ENCODE measurements at places on chromosomes 1 and 21.
A peak's percentile ranks its signal among the peaks of the same experiment; 100 is the strongest.

- no peak for DNase-seq
These were observed 53.7 kb upstream of the HMCN1 start for GRCh38 chr1:185680453-185680852.

GRCh38 chr1:208842451-208842850 is 598.3 kb upstream of the PLXNA2 start:
- no peak for DNase-seq

- no peak for DNase-seq
These were observed 1.0 kb downstream of the ZBTB17 start for GRCh38 chr1:15974855-15975254.

- DNase-seq: no peak
These were observed 2.9 kb downstream of the TATDN3 start for GRCh38 chr1:212794561-212795014.

DNA sequence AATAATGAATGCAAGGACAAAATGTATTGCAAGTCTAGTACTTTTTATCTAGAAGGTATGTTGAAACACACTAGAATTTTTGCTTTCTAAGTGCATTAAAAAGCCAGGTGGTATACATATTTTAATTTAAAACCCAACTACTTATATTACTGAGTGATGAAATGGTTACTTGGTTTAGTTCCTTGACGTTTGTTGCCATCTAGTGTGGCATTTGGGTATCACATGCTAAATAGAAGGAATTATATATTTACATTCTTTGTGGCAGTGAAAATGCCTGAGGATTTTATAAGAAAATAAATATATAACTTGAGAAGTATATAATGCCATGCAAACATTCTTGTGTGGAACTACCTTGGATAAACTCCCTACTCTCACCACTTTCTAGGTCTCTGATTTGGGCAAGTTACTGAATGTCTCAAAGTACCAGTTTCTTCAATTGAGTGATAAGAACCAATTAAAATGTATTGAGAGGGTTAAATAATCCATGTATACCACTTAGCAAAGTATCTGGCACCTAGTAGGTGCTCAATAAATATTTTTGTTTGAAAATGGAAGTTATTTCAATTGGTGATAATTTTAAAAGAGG is 69.6 kb downstream of the SDCCAG8 start:
- DNase-seq: no peak

GRCh38 chr1:25933479-25934365 is 27.5 kb upstream of the STMN1 start:
- DNase-seq: no peak

GRCh38 chr1:92374223-92374622 is 75.4 kb downstream of the RPAP2 start:
- no peak for DNase-seq

- DNase-seq: peak; percentile 91
These were observed 57.3 kb downstream of the MAB21L3 start for GRCh38 chr1:116168277-116169032.

DNA sequence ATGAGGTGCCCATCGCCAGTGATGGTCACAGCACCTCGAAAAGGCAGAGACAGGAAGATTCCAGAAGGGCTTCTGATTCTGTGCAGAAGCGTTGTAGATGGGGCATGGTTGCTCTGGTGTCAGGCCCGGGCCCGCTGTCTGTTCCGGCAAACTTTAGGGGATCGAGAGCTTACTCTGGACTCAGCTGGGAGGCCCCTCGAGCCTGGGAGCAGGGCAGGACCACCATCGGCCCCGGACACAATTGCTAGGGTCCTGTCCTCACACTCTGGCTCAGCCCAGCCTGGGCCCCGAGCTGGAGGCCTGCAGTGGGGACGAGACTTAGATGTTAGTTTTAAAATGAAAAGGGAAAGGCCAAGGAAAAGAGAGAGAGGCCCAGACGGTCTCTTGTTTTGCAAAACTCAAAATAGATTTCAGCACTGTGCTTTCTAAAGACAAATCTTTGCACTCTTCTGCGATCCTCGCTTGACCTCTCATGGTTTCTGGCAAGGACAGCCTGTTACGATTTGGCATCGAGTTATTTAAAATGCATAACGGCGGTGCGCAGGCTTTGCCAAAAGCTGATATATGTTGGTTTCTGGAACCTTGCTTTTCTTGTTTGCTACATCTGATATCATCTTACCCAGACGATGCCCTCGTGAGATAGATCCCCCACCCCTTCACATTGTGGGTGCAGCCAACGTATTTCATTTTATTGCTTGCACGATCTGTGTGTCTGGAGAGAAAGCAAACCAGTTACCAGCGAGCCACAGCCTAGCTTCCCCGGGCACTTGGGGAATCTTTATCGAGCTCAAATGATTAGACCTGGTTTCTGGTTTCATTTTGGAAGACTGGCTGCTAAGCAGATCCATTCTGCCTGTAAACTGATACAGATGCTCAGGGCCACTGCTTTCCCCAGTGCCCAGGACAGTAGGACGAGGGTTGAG is 58.0 kb downstream of the PRDM16 start:
- DNase-seq: no peak

GRCh38 chr1:108758796-108759195 is 12.3 kb downstream of the STXBP3 start:
- no peak for DNase-seq

DNA sequence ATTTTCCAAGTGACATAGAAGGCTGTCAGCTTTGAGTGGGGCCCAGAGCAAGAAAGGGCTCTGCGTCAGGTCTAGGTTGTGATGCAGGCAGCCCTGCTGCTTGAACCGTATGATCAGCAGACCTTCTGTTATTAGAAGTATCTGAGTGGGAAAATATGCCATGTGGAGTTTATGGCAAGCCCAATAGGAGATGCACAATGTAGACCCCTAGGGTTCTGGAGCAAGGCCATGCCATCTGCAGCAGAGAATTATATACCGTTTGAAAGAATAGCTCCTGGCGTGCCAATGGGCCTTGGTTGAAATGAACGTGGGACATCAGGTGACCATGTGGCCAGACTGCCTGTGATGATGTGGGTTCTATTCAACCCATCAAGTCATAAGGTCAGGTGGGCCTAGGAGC is 44.1 kb upstream of the ZBTB18 start:
- DNase-seq: no peak
